ENCODE measurements at places on chromosomes 11 and 22.

- DNase-seq = no peak
These were observed at the start of gene AMPD3 for GRCh38 chr11:10454878-10455631. Gene AMPD3, plus strand, starts transcription at chr11:10455264. Its CDS starts 6,256 bp downstream, at chr11:10461520.

DNA sequence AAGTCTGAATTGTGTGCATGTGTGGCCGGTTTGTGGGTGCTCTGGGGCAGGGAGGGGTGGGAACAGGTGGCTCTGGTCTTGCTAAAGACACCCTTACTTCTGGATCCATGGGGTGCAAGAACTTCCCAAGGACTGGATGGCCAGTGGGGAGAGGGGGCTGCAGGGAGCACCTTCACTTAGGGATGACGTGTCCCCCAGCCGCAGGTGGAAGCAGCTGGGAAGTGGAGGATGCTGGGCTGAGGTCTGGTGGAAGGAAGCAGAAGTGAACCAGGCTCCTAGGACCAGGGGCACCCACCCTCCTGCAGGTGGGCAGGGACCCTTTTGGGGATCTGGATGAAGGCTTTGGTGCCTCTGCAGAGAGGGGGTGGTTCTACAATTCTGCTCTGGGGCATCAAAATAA, 9.9 kb upstream of the MIEF1 start:
- DNase-seq = no peak

GRCh38 chr11:93827363-93827762, 23.1 kb downstream of the VSTM5 start:
- DNase-seq = no peak

DNA sequence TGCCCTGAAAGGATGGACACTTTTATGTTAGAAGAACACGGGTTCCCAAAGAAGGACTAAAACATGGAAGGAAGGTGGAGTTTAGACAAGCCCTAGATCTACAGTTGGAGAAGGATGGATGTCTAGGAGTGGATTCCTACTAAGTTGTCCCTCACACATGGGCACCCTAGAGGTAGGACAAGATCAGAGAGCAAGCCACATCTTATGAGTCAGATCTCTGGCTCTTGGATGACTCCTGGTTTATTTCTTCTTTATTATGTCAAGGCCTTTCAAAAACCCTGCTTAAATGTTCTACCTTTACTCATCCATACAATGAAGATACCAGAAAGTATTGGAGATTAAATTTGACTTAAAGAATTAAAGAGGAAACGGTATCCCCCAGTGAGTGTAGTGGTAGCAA, 34.4 kb downstream of the PRCP start:
- no peak for DNase-seq

DNA sequence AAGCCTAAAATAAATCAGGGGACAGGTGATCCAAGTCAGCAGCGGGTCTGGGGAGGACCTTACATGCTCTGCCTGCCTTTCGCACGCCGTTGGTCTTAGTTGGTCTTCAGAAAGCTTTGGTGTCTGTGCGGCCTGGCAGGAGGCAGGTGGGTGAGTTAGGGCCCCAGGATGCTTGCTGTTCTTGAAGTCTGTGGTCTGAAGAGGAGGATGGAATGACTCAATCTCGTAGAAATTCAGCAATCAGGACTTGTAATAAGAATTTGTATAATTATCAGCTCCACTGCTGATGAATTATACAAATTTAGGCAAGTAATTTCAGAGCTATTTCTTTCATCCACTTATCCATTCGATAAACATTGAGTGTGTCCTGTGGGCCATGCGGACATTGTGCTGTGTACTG, 138.5 kb downstream of the FEZ1 start:
- DNase-seq = no peak

DNA sequence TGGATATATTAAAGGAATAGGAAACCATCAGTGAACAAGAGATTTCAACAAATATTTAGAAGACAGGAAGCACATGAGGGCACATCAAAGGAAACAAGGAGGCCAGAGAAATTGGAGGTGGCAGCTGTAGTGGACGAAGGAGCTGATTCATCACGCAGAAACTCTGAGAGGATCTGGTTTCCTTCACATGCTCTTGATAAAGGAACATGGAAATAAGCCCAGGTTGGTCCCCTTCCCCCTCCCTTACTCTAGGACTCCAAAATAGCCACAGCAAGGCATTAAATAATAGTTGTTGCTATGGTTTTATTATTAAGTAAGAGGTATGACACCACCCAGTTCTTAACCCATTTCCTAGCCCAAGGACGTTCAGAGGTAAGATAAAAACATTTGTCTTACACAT, 11.3 kb downstream of the IZUMO1R start:
- no peak for DNase-seq

DNA sequence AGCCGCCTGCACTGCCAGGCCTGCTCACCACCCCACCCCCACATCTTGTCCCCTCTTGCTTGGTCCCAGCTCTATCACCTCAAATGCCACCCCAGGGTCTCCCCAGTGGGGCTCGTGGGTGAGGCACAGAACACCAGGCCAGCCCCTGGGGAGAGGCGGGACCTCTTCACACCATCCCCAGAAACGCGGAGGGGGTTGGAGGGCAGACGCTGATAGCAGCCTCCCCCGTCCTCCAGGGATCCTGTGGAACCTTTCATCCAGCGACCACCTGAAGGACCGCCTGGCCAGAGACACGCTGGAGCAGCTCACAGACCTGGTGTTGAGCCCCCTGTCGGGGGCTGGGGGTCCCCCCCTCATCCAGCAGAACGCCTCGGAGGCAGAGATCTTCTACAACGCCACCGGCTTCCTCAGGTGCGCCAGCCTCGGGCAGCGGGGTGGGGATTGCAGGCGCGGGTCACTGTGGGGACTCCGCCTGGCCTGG, 5.8 kb downstream of the PKP3 start:
- no peak for DNase-seq
